ENCODE measurements at places on chromosomes 7 and 10.

- no peak for DNase-seq
These were observed 5.6 kb upstream of the ASB4 start for GRCh38 chr7:95479992-95480624.

DNA sequence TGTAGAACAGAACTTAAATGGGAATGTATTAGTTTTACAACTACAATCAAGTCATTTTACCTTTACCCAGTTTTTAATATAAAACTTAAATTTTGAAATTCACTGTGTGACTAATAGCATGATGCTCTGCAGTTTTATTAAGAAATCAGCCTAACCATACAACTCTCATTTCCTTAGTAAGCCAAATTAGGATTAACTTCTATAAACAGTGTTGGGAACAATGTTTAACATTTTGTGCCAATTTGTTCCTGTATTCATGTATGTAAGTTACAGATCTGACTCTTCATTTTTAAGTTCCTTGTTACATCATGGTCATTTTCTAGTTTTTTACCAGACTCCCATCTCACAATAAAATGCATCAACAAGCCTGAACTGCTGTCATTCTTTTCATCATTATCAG, 209.8 kb downstream of the ZEB1 start:
- no peak for DNase-seq

- no peak for DNase-seq
These were observed 10.8 kb downstream of the PRKCQ start for GRCh38 chr10:6569259-6569658.

DNA sequence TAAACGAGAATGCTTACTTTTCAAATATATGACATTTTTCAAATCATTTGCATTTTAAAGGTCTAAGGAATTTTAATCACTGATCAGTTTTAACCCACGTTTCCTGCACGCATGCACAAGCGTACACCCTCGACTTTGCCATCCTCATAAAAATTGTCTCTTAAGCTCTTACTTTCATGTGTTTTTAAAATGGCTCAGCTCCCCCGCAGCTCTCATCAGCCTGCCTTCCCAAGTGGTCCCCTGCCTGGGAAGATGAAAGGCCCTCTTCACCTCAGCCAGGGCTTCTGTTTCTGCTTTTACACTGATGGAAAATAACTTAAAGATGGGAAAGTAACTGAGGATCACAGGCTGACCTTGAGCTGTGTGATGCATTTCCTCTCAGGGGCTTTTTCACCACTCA, 131.6 kb upstream of the LSM8 start:
- DNase-seq: no peak

- DNase-seq: no peak
These were observed 1.7 kb upstream of the CALN1 start for GRCh38 chr7:72413886-72414285.

GRCh38 chr10:29144126-29144525, 144.7 kb upstream of the LYZL1 start:
- DNase-seq: no peak

DNA sequence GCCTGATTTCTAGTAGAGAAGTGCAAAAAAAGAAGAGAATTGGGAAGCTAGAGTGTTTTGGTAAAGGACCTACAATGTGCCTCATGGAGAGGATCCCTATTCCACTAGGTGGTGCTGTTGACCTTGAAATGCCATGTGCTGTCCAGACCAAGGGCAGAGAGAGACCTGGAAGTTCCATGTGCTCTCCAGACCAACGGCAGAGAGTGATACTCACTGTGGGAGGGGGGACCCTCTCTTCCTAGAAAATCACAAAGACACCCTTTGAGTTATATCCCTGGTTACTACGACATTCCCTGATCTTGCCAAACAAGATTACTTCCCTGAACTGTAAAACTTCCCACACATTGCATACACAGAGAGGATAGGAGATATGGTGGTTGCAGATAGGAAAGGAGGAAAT, 212.7 kb upstream of the ZNF804B start:
- no peak for DNase-seq

- DNase-seq: peak; percentile 6
These were observed 86.0 kb downstream of the FANK1 start for GRCh38 chr10:125982260-125982948.

- DNase-seq: no peak
These were observed 84.7 kb downstream of the ADCY1 start for GRCh38 chr7:45658716-45659495.

- DNase-seq: no peak
These were observed 578.6 kb upstream of the FOXK1 start for GRCh38 chr7:4103352-4104091.

- DNase-seq: no peak
These were observed 57.7 kb upstream of the DNAJB6 start for GRCh38 chr7:157278791-157279724.

Data from stimulated activated CD4-positive, alpha-beta T cell treated with anti-CD3 and anti-CD28 coated beads, TNF-alpha, amount 100 ng/mL, for 24 hours (primary cell).